ENCODE measurements at places on chromosomes 12 and 14.

DNA sequence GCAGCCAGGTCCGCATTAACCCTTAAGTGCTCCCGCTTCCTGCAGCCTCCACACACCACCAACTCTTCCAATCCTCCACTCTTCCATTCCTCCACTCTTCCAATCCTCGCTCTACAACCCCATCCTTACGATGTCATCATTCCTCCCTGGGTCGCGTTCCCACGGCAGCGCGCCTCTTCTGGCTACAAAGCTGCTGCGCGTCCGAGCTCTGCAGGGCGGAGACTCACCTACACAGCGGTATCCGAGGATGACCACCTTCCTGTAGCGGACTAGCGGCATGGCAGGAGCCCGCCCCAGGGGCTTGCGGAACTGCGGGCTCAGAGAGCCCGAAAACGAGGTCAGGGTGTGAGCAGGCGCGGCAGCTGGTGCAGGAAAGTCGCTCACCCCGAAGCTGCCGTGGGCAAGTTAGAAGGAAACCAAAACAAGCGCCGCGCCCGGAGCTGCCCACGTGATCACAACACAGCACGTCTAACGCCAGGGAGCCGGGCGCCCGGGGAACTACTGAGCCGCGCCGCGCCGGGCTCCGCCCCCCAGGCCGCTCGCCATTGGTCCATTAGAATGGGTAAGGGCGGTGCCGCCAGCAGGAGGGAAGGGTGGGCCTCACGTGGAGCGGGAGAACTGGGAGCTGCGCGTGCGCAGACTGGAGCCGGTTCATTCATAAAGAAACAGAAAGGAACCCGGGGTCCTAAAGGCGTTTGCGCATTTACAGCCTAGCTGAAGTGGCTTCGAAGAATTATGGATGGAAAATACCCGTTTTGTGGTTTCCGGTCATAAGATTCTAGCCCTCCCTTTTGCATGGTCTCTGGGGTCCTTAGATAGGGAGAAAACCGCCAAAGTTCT, at the start of gene RHEBL1:
Gene RHEBL1 (minus strand): TSS at position 473 of the 840 bp plus-strand sequence. CDS start 194 bp downstream, at position 279.
- DNase-seq, result peak; percentile 97

- DNase-seq, result peak; percentile 44
Measured at GRCh38 chr12:47121146-47121545, 41.4 kb upstream of the AMIGO2 start.

DNA sequence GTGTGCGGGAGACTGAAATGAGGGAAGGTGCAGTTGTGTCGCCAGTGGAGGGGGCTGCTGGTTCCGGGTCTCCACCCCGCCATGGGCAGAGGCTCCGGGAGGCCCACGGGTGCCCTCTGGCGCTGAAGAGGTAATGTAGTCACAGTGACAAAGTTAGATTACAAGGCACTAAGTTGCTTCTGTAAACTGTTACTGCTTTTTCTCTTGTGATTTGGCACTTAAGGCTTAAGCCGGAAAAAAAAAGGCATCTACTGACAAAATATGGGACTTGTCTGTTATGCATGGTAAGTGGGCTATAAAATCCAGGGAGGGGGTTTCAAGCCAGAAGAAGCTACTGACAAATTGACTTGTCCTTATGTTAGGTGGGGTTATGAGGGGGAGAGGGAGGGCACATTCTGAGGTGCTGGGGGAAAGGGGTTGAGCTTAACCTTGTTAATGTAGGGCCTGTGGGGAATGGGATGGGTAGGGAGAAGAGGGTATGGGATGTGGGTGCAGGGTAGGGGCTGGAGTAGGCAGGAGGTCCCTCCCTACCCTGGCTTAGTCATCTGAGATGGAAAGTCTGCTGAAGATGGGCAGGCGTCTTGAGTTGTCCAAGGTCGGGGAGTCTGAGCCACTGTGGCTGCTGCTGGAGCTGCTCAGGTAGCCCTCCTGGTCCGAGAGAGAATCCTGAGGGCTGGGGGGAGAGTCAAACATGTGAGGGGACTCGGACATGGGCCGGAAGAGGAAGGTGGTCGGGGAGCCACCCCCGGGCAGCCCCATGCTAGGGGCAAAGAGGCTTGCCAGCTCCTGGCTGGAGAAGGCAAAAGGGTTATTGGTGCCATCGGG, 3.7 kb downstream of the ZFP36L1 start:
- DNase-seq, result peak; percentile 82

DNA sequence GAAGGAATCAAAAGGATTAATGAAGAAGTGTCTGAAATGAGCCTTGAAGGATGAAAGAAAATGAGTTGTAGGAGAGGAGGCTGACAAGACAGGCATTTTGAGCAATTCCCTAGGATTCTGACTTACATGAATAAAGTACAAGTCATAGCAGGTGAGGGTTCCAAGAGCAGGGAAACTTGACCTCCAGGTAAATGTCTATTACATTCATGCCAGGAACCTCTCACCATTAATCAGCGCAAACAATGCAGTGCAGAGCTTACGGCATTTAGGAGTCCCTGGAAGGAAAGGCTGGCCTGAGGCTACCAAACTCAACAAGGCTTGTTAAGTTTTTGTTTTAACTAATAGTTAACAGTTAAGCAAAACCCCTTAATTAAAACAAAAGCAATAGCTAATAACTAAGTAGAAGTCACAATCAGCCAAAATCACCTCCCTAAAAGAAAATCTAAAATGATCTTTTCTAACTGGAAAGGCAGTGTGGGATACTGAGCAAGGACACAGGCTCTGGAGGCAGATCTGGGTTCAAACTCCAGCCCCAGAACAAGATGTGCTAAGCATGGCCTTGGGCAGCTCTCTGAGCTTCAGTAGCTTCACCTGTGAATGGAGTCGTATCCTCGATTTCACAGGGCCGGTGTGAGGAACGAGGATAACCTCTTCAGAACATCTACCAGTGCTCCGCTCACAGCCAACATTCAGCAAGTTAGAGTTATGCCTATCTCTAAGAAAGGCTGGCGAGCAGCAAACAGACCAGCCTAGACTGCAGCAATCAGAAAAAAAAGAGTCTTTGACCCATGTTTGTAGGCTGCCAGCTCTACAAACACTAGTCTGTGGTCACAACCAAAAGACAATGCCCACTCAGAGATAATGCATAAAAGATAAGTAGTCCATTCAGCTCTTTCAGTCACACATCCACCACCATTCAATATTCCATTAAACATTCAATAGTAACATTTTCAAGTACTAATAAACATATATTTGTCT, 16.9 kb downstream of the PPTC7 start:
- DNase-seq, result no peak

- DNase-seq, result no peak
Measured at GRCh38 chr12:11412731-11413130, 17.4 kb upstream of the PRB2 start.

DNA sequence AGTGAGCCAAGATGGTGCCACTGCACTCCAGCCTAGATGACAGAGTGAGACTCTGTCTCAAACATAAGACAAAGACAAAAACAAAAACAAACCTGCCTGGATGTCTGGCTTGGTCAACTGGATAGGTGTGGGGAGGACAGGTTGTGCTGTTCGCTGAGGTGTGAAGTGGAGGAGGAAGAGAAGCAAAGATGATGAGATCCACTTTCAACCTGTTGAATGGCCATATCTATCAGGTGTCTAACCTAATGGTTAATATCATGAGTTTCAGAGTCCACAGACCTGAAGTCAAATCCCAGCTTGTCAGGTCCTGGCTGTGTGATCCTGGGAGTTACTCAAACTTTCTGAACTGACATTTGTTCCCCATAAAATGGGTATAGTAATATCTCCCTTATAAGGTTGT, 9.7 kb upstream of the CCDC177 start:
- no peak for DNase-seq

- peak; percentile 27 for DNase-seq
Measured at GRCh38 chr12:122943196-122943595, 23.1 kb downstream of the ABCB9 start.

DNA sequence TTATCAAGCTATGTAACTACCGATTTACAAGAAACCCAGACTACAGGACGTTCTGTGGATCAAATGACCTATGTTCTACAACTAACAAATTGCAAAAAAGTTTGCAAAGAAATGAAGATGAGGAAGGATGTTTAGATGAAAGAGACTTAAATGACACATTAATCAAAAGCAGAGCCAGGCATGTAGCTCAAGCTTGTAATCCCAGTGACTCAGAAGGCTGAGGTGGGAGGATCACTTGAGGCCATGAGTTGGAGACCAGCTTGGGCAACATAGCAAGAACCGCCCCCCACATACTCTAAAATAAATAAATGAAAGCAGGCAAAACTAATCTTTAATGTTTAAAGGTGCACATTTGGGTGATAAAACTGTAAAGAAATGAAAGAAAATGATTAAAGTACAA, 331.9 kb downstream of the BTG1 start:
- DNase-seq, result peak; percentile 52

- DNase-seq, result no peak
Measured at GRCh38 chr14:91329486-91330014, 85.0 kb upstream of the GPR68 start.

DNA sequence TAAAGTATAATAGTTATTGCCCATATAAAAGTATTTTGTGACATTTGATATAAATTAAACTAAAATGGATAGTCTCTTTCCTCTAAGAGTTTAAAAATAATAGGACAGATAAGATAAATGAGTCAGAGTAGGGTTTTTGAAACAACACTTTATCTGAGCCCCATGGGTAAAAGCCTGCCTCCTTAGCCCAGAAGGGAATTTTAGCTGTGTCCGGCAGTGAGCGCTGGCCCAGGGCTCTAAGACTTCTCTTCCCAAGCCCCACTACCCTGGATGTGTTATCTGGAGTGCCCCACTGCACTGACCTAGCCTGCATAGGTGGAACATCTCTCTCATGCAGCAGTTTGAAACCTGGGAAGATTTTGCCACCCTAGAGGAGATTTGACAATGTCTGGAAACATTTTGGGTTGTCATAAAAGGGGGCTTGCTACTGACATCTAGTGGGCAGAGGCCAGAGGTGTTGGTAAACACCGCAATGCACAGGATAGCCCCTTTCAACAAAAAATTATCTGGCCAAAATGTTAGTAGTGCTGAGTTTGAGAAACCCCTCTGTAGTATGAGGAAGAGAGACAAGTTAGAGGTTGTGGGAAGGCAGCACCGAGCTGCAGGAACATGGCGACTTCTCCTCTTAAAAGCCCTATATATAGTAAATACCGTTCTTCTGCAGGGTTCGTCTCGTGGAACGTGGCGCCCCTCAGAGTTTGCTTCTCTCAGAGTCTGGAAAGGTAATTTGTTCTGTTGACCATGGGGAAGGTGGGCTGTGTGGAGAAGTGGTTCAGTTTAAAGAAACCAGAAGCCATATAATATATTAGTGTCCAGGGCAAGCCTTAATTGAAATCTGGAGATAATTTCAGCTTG, 29.3 kb upstream of the ATF1 start:
- DNase-seq, result peak; percentile 47

DNA sequence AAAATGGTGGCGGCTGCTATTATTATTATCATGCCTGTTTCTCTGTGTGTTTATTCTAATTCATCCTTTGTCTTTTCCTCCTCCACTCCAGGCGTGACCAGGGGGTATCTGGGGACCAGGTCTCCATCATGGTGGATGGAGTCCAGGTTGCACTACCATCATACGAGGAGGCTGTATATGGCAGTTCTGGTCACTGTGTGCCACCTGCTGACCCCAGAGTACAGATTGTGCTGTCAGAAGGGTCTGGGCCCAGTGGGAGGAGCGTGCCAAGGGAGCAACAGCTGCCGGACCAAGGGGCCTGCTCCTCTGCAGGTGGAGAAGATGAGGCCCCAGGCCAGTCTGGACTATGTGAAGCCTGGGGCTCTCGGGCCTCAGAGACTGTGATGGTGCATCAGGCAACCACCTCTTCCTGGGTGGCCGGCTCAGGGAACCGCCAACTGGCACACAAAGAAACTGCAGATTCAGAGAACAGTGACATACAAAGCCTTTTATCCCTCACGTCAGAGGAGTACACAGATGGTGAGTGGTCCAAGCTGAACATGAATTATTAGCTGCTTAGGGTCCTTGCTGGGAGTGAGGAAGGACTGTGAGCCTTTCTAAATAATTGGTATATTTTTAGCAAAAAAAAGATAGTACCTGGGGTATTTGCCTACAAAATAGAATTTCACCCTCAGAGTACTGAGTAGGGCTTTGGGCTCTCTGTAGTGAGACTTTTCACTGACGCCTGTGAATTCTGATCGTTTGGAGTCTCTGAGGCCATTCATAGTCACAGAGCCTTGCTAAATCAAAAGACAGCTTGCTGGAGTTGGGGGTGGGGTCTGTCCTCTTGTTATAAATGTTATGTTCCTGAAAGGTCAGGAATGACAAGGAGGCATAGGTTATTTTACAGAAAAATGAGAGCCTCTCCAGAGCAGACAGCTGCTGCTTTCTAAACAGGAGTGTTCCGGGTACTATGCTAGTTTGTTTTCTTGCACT, 58.1 kb upstream of the SRSF5 start:
- no peak for DNase-seq

GRCh38 chr12:124664395-124665111, 97.1 kb upstream of the NCOR2 start:
- peak; percentile 60 for DNase-seq

- DNase-seq, result peak; percentile 28
Measured at GRCh38 chr12:11621797-11622423, 27.6 kb upstream of the ETV6 start.

- no peak for DNase-seq
Measured at GRCh38 chr12:2609020-2609419, 185.8 kb upstream of the FKBP4 start.

DNA sequence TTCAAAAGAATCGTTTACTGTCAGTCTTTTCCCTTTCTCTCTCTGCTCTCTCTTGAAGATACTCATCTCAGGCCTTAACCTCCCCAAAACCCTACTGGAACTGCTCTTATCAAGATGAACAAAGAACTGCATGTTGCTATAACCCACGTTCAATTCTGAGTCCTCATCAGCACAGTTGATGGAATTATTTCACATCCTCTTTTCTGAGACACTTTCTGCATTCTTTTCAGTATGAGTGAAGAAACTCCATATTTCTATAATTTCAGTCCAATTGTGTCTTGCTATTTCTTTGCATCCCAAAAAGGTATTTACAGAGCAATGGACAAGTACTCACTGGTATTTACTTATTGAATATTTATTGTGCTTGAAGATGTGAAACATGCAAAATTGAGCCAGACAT, 160.1 kb upstream of the CPNE8 start:
- DNase-seq, result no peak

DNA sequence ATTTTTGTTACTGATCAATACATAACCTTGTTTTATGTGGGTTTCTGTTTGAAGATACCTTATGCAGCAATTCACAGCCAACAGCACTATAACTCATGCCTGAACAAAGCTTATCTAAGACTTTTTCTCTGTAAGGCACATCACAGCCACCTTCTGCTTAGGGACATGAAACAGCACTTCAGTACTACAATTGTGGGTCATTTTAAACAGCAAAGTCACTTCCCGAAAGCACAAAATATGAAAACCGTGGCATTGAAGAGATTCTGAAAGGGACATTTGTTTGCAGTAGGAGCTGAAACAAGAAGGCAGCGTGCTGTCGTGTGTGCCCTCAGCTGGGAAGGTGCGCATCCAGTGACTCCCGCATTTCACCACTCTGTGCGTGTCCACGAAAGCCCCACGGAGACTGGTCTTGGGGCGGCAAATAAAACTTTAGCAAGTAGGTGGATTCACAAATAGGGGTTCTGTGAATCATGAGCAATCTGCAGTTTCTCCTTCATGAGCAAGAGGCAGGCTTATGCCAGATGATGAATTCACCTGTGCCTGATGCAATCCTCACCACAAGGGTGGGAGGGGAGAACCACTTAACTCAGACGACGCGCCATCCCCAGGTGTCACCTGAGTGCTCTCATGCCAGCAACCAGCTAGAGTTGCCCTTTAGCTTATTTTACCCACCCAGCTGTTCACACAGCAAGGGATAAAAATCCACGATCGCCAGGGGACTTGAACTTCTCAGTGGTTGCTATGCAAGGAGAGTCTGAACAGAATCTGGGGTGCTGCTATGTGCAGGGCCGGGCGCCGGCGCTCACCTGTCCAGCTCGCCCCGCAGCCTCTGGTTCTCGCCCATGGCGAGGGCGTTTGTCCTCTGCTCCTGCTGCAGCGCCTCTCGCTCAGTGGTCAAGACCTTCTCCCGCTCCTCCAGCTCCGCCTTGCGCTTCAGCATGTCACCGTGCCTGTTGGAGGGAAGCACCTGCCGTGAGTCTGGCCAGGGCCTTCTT, 54.9 kb upstream of the GPR68 start:
- no peak for DNase-seq
